CD4-positive, alpha-beta T cell treated with Interleukin-17A for 4 hours (primary cell): ENCODE measurements at places on chromosomes 6 and 20.

- no peak for DNase-seq
Observed at GRCh38 chr6:111740506-111740905, 132.7 kb downstream of the FYN start.

DNA sequence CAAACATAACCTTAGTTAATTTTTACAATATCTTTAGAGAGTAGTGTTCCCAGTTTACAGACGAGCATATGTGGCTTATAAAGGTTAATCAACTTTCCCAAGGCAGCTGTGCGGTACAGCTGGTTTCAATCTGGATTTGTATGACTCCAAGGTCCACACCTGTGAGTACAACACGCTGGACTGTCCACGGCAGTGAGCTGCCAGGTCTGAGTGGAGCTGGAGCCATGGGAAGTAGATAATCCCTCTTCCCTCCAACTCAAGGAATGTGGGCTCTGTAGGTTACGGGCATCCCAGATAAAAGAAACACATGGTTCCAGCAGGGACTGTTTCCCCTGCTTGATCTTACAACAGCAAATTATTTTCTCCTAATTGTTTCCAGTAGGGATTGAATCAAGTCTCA, 102.2 kb downstream of the SOD2 start:
- DNase-seq = no peak

DNA sequence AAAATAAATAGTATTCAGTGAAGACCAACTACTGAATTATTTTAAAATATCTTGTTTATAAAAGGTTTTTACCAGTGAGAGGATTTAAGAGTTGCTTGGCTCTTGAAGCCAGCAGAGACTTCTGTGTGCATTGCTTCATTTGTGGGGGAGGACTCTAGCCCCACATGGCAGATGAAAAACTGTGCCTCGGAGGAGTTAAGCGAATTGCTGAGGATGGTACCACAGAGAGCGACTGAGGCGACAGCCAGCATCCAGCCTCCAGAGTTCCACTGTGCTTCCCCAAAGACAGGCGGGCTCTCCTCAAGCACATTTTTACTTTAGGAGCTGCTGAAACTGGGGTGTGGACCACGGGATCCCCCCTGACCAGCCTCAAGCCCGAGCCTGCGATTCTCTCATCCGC, 80.7 kb downstream of the THBS2 start:
- no peak for DNase-seq

GRCh38 chr20:39503902-39504709, 542.0 kb downstream of the DHX35 start:
- no peak for DNase-seq

- no peak for DNase-seq
Observed at GRCh38 chr6:12007473-12007872, 4.6 kb upstream of the HIVEP1 start.

- no peak for DNase-seq
Observed at GRCh38 chr6:83601119-83601518, 88.8 kb downstream of the PRSS35 start.

DNA sequence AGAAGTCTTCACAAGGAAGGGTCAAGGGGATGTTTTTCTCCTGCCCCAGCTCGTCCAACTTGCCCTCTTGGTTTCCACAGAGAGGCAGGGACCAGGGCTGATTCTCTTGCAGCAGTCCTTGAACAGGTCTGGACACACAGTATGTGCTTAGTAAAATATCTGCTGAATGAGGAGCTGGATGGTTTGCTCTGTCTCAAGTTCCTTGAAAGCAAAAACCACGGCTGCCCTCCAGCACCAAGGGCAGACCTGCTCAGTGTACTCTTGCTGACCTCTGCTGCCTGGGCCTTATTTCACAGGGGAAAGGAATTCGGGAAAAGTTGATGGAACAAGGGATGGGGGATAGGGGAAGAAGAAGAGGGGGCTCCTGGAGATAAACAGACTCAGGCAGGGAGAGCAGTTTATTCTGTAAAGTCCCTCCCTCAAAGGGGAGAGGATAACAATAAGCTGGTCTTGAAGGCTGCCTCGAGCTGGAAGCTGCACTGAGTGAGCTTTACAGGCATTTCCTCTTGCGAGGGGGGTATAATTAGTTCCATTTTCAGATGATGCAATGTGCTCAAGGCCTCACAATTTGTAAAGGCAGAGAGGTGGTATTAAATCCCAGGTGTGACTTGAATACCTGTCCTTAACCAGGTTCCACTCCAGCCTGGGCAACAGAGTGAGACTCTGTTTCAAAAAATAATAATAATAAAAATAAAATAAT, 10.3 kb downstream of the KCNK5 start:
- DNase-seq = no peak

DNA sequence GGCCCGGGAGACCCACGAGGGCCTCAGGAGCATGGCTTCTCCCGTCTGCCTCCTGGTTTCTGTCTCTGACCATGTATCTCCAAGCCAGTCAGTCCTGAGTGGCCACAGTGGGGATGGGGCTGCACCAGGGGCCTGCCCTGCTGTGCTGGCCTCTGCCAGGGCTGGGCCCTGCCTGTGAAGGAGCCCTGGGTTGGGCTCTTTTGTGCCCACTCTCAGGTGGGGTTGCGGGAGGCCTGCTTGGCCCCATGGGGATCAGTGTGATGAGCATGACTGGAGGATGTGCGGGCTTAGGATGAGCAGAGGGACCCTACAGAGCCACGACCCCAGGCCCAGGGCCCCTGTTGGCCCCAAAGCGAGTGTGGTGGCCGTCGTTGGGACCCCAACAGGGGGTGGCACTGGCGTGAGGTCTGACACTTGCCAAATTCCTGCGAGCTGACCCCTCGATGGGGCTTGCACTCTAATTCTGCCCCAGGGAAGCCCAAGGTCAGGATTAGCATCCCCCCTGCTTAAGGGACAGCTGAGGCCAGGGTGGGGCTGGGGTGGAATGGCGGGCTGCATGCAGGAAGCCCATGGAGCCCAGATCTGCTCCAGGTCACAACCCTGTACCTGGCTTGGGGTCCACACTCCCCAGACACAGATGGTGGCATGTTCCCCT, 90.0 kb upstream of the BHLHE23 start:
- no peak for DNase-seq

- no peak for DNase-seq
Observed at GRCh38 chr6:133701633-133702331, 187.1 kb upstream of the TCF21 start.

DNA sequence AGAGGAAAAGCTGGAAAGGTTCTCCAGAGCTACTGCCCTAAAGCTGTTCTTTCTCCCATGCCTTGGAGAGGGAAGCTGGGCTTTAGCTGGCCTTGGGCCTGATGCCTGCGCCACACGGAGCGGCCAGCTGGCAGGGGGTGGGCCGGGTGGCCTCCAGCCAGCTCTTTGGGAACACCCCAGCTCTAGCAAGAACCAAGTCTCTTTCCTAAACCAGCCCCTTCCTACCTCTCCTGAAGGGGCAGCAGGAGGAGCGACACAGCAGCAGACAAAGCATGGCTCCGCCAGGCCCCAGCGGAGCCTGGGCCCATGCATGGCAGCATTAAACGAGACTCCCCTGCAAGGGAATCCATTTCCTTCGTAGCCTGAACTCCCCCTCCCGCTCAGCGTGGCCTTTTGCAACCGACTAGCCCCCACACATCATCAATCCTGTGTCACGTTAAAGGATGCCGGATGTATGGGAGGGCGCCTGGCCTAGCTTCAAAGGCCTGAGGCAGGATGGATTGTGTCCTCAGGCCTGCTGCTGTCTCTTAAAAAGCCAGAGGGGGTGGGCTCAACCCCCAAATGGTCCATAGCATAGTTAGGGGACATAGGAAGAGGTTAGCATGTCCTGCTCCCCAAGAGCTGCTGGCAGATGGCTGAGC, 14.0 kb downstream of the MRPS18A start:
- no peak for DNase-seq

GRCh38 chr6:35691027-35691824, 2.5 kb upstream of the FKBP5 start:
- no peak for DNase-seq

- DNase-seq = peak; percentile 76
Observed at GRCh38 chr6:170279977-170280688, 10.7 kb downstream of the DLL1 start.

DNA sequence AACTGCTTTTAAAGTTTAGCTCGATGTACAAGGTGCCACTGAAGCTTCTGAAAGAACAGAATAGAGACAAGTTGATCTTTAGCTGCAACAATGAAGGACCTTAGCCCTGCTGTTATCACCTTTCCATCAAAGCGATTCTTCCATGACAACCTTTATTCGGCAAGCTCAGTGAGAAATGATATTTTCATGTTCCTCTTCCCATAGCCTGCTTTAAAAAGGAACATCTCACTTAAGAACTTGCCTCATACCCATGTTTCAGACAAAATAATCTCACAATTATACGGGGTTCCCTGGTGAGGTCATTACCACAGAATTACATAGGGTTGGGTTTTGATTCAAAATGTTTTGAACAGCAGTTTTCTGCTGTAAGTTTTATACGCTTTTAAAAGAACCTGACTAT, 264.2 kb downstream of the THBS2 start:
- no peak for DNase-seq

DNA sequence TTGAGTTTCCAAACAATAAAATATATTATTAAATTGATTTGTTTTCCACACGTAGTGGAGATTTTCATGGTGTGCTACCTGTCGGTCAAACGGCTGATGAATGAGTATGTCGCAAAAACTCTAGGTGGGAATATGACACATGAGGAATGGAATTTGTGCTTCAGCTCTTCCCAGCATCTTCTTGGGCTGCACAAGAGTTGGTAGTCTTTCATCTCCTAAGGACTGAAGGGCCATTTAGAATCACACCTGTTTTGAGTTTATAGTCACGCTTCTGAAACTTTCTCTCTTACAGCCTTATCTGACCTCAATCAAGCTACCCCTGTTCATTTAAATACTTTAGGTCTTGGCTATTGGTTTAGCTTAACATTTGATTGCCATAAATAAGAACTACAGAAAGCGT, 157.7 kb upstream of the AKAP12 start:
- no peak for DNase-seq

- no peak for DNase-seq
Observed at GRCh38 chr20:45337367-45338120, 10.7 kb downstream of the SDC4 start.

DNA sequence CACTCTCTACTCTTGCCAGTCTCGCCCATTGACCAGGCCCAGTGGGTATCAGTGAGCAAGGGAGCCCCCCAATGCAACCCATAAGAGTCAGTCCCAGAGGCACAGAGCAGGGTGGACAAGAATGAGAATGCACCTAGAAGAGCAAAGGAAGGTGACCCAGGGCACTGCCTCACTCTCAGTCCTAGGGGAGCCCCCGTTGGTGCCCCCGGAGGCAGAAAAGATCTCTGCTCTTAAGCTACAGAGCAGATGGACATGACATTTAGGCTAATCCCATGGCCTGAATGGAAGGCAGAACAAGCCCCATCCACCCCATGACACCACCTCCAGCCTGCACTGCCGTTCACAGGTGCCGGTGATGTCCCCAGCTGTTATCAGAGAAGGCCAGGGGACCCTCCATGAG, 50.7 kb upstream of the PLEKHG1 start:
- DNase-seq = no peak

GRCh38 chr6:100101644-100102043, 107.6 kb upstream of the MCHR2 start:
- no peak for DNase-seq

DNA sequence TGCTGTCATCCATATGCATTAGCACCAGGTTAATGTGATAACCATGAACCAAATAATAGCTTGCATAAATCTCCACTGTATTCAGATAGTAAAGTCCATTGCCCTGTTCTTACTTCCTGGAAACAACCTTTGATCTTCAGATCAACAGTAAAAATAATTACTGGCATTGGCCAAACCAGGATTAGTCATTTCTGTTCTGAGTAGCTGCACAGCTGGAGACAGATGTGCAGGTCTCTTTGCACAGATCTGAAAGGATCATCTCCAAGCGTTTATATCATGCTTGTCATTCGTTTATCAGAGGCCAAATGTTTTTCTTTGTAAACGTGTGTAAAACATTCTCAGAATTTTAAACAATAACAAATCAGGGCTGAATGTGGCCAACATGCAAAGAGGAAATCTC, 134.4 kb upstream of the HMGCLL1 start:
- no peak for DNase-seq

- DNase-seq = no peak
Observed at GRCh38 chr20:59082077-59082740, 39.6 kb upstream of the PRELID3B start.

- DNase-seq = no peak
Observed at GRCh38 chr6:157143171-157143889, 180.0 kb downstream of the TMEM242 start.

- DNase-seq = no peak
Observed at GRCh38 chr20:46311039-46311650, 2.8 kb upstream of the CDH22 start.

DNA sequence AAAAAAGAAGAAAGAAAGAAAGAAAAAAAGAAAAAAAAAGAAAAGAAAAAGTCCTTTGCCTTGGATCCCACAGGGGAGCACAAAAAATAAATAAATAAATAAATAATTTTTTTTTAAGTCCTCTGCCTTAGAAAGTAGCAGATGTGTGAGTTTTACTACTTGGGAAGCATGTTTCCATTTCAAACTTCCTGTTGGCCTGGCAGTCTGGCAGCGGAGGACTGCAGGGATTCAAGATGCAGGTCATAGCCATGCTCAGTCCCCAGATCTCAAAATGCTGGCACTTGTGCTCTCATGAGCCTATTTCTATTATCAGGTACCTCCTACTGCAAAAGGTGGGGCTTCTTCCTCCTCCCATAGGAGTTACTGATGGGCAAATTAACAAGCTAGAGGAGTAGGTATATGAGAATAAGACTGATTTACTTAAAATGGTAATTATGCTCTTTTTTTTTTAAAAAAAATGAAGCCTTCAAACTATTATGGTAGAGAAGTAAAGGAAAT, 54.2 kb upstream of the MAP7 start:
- no peak for DNase-seq

DNA sequence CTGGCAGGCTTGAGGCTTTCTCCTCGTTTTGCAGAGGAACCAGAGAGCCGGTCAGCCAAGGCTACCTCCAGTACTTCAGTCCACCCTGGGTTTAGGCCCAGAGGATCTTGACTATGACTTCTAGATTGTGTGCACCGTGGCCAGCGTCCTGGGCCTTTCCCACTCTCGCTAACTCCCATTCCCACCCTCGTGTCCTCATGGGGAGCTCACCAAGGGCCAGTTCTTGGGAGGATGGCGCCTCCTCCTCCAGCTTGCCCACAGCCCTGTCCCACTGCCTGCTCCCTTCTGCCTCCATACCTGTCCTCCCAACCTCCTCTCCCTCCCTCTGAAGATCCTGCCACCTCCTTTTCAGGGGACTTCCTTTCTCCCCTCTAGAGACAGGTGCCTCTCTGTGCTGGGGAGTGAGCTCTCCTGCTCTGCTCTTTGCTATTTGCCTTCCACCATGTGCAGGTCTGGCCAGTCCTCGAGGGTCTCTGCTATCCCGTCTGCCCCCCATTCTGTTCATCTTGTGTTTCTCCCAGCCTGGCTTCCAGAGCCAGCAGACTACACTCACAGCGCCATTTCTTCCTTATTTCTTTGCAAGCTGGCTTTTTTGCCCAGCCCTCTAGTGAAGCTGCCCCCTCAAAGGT, 4.4 kb upstream of the SYNJ2 start:
- no peak for DNase-seq

DNA sequence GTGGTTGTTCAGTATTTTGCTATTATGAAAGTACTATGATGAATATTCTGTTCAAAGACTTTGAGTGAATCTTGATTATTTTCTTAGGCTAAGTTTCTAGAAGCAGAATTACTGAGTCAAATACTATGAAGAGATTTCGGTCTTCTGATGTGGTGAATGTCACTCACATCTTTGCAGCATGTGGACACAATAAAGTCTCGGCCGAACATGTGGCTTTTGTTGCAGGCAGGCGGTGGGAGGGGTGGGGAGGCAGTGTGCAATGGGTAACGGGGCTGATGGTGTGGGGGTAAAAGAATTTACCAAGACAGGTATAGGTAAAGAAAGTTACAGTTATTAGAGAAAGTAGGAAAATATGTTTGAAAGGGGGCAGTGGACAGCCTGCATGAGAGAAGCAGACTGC, 156.4 kb upstream of the DTNBP1 start:
- no peak for DNase-seq

GRCh38 chr6:145878591-145879295, 64.1 kb upstream of the FBXO30 start:
- no peak for DNase-seq
